ENCODE measurements at places on chromosomes 2 and 18.
A peak's percentile ranks its signal among the peaks of the same experiment; 100 is the strongest.

DNA sequence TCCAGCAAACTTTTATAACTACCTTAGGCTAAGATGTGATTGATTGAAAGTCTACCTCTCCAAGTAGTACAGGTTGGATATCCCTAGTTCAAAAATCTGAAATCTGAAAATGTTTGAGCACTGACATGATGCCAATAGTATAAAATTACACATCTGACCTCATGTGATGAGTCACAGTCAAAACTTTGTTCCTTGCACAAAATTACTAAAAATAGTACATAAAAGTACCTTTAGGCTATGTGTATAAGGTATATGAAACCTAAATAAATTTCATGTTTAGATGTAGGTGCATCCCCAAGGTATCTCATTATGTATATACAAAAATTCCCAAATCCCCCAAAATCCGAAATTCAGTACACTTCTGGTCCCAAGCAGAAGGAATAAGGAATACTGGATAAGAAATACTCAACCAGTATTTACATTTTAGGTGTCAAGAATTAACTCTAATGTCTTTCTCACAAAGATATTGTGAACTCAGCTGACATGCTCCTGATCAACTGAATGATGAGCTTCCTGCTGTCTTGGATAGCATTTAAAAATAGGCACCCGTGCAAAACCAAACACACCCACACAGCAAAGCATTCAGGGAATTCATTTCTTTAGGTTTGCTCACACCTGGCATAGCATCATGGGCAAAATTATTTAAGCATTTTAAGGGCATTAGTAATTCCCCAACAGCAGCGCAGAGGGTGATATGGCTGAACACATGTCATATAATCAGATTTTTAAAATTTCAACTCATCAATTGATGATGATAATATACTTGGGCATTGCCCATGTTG is 497.4 kb upstream of the MEIS1 start:
- DNase-seq, result peak; percentile 16

GRCh38 chr18:2905854-2906703 is 59.3 kb downstream of the EMILIN2 start:
- DNase-seq, result peak; percentile 90

GRCh38 chr2:84888401-84889276 is 7.8 kb upstream of the TRABD2A start:
- peak; percentile 20 for DNase-seq

DNA sequence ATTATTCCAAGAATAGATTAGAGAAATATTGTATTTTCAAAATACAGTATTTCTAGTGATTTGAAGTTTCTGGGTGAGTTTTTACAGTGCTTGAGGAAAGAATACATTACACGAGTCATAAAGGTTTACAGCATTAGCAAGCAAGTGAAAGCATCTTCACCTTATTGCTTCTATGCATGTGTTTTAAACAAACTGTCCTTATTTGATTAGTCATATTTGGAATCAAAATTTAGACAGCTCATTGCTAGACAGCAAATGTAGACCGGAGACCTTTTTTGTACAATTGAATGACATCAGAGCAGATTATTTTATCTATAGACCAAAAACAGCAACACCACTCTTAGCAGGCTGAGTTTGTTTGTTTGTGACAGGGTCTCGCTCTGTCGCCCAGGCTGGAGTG is 69.2 kb downstream of the FAM161A start:
- peak; percentile 41 for DNase-seq

GRCh38 chr2:39568561-39569006 is 97.1 kb upstream of the TMEM178A start:
- peak; percentile 17 for DNase-seq

GRCh38 chr2:28334527-28334894 is 58.1 kb upstream of the FOSL2 start:
- DNase-seq, result no peak

GRCh38 chr2:118094503-118094902 is 6.2 kb downstream of the INSIG2 start:
- DNase-seq, result no peak

- DNase-seq, result peak; percentile 45
Observed at GRCh38 chr18:79396431-79397246, 909 bp downstream of the NFATC1 start.

- DNase-seq, result no peak
Observed at GRCh38 chr2:234447189-234447588, 49.7 kb downstream of the ARL4C start.

- no peak for DNase-seq
Observed at GRCh38 chr18:811892-812375, at the start of gene YES1. Gene YES1, minus strand, starts transcription at chr18:812242. Its CDS starts 55,415 bp downstream, at chr18:756827.

GRCh38 chr2:64186699-64187605 is 42.7 kb upstream of the PELI1 start:
- no peak for DNase-seq

GRCh38 chr2:56167616-56168562 is 15.9 kb upstream of the CCDC85A start:
- peak; percentile 85 for DNase-seq

DNA sequence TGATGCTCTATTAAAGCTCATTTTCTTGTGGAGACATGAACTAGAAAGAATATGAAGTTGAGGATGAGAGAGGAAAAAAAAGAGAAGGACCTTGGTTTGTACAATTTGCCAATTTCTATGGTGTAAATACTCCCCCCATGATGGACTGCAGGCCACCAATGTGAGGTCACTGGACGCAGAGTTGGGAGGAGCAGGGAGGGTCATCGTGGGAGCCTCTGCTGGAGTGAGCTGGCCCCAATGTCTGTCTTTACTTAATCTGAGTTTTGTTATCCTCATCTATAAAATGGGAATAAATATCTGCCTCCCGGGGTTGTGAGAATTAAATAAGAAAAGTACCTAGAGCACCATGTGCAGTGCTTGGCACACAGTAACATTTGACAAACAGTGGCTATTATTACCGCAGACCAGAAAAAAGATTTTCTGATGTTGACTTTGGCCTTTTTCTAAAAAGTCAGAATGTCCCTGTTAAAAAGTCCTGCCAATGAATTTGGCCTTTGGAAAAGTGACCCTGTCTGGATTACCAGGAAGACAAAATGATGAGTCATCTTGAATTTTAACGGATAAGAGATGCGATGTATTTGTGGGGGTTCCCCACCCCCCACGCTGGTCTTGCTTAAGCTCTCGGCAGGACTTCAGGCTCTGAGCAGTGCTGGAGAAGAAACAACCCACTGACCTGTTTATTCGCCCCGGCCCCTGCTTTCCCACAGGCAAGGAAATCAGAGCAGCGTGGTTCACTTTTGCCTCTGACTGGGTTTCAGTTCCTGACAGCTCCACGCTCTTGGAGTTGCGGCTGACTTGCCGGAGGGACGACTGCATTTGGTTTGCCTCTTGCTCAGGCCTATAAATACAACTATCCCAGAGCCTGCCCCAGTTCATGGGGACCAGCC is 50.3 kb upstream of the FOSL2 start:
- no peak for DNase-seq

- DNase-seq, result peak; percentile 48
Observed at GRCh38 chr2:74471332-74472065, 981 bp downstream of the MRPL53 start.

DNA sequence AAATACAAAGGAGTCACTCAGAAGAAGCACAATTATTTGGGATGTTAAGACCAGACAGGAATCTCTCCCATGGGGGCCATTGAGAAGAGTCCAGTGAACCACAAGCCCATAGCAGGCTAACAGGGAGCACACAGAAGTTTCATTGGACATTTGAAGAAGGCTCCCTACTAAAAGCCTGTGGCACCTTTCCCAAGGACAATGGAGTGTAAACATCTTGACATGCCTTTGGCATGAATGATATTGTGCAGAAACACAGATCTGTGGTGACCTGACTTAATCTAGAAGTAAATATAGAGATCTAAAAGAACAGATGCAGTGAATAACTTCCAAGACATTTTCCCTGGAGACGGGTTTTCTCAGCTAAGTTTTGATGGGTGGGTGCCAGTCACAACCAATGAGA is 221.5 kb downstream of the EPHA4 start:
- DNase-seq, result peak; percentile 31

DNA sequence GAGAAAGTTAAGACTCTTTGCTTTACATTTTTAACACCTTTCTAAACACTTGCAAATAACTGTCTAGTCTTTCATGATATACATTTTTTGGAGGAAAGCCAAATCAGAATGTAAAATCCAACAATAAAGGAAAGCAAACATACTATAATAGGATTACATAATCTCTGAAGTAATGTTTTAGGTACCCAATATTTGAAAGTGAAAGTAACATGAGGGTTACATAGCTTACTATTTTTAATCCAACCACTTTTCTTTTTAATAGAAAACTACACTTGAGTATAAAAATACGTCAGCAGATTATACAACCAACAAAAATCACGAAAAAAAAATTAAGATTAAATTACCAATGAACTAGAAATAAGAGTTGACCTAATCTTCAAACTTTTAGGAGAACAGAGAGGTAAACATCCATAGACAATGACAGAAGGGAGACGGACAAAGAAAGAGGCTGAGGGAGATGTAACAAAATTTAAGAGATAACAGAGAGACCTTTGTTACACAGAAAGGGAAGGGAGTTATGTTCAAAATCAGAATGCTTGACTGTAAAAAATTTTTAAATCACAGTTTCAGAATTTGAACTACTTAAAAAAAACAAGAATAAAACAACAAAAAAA is 150.0 kb downstream of the IKZF2 start:
- DNase-seq, result no peak

DNA sequence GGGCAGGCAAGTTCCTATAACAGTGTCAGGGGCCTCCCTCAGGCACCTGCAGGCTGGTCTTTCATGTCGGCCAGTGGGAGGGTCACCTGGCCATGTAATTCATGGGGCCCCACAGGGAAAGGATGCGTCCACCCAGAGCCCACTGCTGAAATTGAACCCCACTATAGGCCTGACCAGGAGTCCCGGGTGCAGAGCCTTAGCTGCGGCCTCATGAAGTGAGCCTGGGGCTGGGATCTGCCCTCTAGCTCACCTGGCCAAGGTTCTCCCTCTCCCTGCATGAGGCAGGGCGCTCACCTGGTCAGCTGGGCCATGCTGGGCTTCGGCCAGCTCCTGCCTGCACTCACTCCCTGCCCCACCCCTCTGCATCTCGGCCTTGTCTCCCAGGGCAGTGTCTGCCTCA is 41.1 kb downstream of the C1QL2 start:
- no peak for DNase-seq

DNA sequence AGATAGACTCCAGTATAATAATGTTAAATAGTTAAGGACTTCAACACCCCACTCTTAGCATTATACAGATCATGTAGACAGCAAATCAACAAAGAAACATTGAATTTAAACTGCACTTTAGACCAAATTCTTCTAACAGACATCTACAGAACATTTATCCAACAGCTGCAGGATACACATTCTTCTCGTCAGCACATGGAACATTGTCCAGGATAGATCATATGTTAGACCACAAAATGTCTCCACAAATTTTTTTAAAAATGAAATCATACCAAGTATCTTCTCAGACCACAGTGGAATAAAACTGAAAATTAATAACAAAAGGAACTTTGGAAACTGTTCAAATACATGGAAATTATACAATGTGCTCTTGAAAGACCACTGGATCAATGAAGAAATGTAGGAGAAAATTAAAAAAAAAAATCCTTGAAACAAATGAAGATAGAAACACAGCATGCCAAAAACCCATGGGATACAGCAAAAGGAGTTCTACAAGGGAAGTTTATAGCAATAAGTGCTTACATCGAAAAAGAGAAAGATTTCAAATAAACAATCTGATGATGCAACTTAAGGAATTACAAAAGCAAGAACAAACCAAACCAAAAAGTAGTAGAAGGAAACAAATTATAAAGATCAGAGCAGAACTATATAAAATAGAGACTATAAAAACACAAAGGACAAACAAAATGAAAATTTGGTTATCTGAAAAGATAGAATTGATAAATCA is 12.3 kb upstream of the SPP2 start:
- no peak for DNase-seq

- no peak for DNase-seq
Observed at GRCh38 chr2:238132463-238133450, 5.7 kb upstream of the KLHL30 start.

DNA sequence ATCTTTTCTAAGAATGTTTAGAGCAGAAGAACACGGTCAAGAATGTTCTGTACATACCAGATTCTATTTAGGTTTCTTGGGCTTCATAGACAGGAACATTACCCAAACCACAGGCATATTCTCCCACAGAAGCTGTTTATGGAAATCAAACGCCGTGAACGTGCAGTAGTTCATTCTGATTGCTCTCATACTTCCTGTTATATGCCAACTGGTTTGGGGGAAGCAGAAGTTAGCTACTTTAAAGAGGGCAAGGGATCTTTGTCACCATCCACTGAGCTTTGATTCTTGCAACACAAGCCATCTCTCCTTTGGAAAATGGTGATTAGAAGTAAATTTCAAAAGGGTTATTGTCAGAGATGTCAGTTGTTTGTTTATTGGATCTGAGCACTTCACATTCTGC is 182.2 kb upstream of the NRP2 start:
- no peak for DNase-seq

- peak; percentile 50 for DNase-seq
Observed at GRCh38 chr2:25740810-25741381, 67.5 kb upstream of the DTNB start.

GRCh38 chr2:84442888-84443287 is 16.2 kb downstream of the SUCLG1 start:
- no peak for DNase-seq

DNA sequence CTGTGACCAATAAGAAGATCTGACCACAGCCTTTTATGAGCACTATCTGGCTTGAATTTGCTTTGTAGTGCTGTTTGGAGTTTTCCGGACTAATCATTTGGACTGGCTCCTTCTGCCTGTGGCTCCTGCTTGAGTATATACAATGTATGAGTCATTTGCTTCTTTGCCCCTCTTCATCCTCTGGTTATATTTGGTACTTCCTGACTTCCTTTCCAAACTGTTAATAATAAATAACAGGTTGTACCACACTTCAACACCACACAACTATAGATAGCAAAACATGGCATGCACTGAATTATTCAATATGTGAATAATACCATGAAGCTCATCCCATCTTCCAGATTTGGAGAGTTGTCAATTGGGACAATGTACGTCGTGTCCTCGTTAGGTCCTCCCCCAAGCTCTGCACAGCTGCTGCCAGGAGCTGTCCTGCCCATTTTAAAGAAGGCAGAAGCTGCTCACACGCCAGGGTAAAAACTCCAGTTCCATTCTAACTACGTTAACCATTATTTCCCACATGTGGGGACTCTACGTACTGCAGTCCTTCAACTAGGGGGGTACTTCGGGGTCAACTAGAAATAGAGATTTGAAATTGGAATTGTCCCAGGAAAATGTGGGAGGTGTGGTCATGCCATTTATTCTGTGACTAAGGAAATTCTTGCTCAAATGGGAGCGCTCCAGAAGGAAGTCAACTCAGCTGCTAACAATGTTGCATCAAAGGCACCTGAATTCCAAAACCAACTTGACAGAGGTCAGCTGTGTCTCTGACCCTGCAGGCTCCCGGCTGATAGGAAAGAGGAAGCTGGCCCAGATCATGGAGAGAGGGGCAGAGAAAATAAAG is 38.1 kb downstream of the ST8SIA5 start:
- peak; percentile 46 for DNase-seq

- no peak for DNase-seq
Observed at GRCh38 chr2:211435331-211435730, 878.9 kb downstream of the CPS1 start.

DNA sequence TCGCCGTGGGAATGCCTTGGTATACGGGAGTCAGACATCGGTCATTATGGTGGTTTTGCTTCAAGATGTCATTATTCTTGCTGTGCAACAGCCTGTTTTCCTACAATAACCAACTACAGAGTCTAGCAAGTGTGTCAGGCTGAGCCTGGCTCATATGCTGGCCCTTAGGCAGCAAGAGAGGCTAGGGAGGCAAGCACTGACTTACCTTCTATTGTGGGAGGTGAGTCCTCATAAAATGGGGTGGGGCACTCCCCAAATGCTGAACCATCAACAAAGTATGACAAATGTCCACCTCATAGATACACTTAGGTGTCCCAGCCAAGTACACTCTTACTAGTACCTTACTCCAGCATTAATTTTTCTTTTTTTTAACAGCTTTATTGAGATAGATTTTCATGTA is 77.0 kb upstream of the ATL2 start:
- no peak for DNase-seq
